ENCODE measurements at places on chromosomes 6 and 20.

DNA sequence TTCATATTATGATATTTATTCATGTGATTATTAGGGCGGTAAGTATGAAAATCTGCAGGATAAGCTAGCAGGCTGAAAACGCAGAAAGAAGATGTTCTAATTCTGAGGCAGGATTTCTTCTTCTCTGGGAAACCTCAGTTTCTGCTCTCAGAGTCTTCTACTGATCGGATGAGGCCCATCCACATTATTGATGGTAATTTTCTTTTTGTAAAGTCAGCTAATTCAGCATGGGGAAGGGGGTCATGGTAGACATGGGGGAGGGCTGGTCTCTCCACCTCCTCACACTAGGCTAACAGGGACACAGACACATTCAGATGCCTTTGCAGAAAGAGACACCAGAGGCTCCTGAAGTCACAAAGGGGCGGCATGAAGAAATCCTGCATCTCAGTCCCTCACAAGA lies 21.7 kb upstream of the MICA start:
- DNase-seq = no peak

- no peak for DNase-seq
These were observed 95.1 kb downstream of the IRAK1BP1 start for GRCh38 chr6:78962448-78962847.

DNA sequence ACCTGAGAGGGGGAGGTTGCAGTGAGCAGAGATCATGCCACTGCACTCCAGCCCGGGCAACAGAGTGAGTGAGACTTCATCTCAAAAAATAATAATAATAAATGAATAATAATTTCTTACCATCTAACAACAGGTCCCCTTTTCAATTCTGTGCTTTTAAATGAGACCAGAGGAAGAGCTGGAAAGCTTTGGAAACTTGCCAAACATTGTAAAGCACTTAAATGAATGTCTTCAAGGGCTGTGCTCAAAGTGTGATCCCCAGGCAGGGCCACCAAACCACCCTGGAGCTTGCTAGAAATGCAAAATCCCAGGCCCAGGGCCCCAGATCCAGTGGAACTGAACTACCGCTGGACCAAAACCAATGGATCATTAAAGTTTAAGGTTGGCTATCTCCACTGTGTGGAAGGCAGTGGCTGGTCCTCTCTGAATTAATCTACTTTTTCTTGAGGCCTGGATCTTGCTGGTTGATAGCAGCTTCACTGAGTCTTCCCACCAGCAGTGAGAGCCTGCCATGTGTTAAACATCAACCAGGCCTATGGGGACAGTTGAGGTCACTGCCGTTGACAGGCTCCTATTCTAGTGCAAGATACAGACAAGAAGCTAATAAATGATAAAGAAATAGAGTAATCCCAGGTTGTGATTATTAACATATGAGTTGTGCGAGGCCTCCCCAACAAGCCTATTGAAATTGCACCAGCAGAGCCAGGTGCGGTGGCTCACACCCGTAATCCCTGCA lies 23.7 kb upstream of the TFAP2C start:
- DNase-seq = no peak

DNA sequence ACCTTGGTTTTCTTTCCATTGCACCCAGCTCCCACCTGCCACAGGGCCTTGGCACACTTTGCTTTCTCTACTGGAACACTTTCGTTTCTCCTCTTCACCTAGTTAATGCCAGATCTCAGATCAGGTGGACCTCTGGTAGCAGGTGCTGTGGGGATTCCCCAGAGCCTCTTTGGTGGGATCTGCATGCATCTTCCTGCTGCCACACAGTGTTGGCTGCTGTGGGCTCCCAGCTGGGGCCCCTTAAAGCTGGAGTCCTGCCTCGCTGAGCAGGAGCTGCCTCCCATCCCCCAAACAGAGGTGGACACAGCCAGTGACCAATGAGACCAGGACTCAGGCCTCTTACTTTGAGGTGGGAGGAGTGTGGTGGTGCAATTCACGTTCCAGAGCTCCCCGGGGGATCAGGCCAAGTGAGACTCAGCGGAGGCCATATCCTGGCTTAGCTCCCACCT lies 28.4 kb downstream of the CEBPB start:
- no peak for DNase-seq

DNA sequence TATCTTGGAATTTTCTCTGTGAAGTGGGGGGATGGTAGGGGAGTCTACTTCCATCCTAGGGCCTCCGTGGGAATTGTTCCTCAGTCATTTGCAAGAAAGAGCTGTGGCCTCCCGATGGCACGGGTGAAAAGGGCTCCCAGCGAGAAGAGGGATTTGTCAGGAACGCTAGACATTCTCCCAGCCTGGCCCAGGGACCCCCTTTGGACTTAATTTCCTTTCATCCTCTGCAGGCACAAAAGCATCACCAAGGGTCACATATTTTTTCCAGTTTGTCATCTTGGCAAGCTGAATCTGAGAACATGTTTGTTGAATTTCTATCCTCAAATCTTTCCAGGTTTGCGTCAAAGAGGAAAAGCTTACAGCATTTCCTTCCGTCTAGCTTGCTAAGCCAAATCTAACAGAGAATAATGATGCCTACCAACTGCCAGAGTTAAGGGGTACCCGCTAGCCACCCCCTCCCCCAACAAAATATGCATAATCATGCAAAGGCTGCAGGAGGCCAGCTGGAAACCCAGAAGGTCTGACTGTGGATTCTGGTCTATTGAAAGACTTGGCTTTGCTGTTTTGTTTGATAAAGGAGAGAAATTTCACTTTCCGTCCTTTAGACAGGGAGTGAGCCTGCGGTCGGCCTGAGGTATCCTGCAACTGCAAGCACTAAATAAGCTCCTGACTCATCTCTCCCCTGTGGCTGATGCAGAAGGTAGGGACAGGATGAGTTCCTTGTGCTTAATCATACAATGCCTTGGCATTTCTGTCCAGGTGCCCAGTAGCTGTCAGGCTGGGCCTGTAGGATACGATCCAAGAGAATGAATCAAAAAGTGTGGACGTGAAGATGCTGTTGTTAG lies 23.1 kb downstream of the PSMG4 start:
- DNase-seq = no peak

DNA sequence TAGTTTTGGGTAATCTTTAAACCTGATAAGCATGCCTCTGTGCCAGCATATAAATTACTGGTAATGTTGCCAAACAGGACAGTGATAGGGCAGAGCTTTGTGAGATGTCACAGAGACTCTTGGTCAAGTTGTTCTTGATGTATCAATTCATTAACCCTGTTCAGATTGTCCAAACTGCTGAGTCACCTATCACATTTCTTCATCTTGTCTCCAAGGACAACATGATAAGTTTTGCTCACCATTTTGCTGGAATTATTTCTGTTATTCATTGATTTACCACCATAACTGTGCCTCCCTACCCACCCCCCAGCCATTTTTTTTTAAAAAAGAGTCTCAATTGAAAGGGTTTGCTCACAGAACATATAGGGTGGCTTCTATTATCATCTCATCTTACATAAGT lies 19.5 kb upstream of the GMNN start:
- DNase-seq = no peak

GRCh38 chr6:124983383-124984083 lies 21.3 kb downstream of the RNF217 start:
- DNase-seq = no peak

- no peak for DNase-seq
These were observed 51.4 kb downstream of the ERMARD start for GRCh38 chr6:169802790-169803189.

GRCh38 chr6:68040780-68041179 lies 594.3 kb upstream of the ADGRB3 start:
- no peak for DNase-seq

DNA sequence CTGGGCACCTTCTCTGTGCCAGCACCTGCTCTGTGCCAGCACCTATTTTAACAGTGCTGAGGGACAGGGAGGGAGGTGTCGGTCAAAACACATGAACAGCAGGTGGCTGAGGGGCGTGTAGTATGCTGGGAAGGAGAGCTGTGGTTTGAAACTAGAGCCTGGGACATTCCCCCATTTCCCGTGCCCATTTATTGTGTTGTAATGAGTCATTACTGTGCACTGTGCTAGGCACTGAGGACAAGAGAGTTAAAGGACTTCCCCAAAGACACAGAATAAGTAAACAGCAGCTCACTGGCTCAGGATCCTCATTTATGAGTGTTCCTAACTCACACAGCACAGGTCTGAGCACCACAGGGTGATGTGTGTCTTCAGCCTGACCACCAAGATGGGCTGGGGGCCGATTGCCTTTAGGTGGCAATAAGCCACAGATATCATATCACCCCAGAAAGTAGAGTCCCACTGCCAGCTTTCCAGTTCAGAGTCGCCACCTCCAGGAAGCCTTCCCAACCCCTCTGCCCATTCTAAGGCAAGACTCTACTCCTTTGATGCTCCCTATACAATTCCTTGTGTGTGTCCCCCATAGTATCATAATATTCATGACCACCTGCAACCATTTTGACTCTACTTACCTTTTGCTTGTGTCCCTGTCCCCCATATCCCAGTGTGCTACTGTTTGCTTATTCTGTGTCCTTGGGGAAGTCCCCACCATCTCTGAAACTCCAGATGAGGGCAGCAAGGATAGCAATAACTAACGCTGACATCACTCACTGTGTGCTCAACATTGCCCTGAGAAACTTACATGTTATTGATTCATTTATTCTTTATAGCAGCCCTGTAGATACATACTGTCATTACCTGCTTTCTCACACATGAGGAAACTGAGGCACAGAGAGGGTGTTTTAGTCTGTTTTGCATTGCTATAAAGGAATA lies 87.3 kb downstream of the TOX2 start:
- no peak for DNase-seq

DNA sequence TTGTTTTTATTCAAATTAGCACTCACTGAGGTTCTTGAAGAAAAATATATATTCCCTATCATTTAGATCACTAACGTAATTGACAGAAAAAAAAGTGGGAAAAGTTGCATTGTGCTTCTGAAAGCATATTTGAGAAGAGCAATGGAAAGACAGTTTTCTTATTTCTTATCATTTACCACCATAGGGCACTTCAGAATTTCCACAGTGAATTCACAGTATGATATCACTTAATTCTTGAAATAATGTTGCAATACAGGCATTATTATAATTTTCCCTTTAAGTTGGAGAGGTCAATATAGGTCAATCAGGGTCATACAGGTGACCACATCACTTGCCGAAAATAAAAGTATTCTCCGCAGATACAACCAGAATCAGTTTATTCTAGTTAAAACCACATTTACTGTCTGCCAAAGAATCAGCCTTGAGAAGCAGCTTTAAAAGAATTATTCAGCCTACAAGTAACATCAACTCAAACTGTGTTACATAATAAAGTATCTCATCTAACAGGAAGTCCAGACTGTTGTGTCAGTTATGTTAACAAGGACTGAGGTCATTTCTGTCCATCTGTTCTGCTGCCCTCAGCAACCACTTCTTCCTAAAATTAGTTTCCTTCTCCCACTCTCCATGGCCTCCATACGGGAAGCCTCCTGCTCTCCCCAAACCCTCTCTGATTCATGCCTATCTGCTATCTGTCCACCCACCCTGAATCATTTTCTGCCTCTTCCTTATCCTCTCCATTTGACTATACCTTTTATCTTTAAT lies 121.2 kb downstream of the SIM1 start:
- DNase-seq = no peak

DNA sequence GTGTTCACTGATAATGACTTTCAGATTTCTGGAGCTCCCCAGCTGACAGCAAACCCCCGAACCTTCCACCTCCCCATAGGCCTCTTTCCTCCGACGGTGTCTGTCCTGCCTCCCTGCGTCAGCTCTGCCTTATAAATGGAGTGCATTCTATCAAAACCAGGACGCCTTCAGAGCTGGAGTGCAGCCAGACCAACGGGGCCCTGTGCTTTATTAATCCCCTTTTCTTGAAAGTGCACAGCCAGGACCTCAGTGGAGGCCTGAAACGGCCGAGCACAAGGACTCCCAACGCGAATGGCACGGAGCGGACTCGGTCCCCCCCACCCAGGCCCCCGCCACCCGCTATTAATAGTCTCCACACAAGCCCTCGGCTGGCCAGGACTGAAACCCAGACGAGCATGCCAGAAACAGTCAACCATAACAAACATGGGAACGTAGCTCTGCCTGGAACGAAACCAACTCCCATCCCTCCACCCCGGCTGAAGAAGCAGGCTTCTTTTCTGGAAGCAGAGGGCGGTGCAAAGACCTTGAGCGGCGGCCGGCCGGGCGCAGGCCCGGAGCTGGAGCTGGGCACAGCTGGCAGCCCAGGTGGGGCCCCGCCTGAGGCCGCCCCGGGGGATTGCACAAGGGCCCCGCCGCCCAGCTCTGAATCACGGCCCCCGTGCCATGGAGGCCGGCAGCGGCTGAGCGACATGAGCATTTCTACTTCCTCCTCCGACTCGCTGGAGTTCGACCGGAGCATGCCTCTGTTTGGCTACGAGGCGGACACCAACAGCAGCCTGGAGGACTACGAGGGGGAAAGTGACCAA lies 42.3 kb upstream of the NAA20 start:
- DNase-seq = no peak

DNA sequence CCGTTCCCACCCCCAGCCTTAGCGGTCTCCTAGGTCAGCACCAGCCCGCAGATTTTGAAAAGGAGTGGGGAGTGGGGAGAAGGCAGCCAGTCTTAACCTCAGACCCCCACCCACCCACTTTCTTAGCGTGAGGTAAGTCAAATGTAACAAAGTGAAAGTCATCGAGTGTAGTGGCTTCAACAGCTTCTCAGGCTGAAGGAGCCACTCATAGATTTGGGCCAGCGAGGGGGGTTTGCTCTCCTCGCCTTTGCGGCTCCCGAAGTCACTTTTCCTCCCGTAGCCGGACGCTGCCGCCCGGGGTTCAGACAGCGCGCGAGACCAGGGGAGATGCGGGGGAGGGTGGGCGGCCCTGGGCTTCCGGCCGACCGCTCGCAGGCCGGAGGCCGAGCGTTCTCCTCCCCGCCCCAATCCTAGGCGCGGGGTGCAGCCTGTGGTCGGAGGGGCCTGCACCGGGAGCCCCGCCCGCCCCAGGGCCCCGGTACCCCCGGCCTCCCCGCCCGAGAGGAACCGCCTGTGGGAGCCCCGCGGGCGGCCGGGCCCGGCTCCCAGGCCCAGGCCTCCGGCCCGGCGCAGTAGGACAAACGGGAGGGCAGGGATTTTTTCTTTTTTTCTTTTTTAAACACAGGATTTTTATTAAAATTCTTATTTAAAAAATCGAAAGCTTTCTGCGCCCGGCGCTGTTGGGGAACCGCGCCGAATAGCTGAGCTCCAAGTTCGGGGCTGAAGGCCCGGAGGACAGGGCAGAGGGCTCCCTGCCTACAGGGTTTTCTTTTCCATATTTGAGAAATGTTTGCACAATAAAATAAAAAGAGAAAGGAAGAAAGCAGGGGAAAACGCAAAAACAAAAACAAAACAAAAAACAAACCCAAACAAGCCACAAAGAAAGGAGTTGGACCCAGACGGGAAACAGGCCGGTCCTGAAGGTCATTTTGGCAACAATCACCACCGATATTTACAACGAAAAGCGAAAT lies 3.2 kb downstream of the NKX2-2 start:
- no peak for DNase-seq

GRCh38 chr20:60210779-60211617 lies 252.8 kb downstream of the CDH26 start:
- peak; percentile 33 for DNase-seq

- no peak for DNase-seq
These were observed 76.3 kb downstream of the MRPL14 start for GRCh38 chr6:44050872-44051505.

GRCh38 chr6:24740861-24741260 lies 21.9 kb upstream of the C6orf62 start:
- DNase-seq = no peak
